T-helper 22 cell (primary cell): ENCODE measurements at places on chromosomes 5 and 9.

- DNase-seq, result no peak
These were observed 64.8 kb downstream of the ATP10B start for GRCh38 chr5:160787240-160787639.

- DNase-seq, result no peak
These were observed 52.1 kb downstream of the STRBP start for GRCh38 chr9:123216251-123216797.

GRCh38 chr5:36078430-36078829 lies 11.7 kb upstream of the UGT3A2 start:
- no peak for DNase-seq

DNA sequence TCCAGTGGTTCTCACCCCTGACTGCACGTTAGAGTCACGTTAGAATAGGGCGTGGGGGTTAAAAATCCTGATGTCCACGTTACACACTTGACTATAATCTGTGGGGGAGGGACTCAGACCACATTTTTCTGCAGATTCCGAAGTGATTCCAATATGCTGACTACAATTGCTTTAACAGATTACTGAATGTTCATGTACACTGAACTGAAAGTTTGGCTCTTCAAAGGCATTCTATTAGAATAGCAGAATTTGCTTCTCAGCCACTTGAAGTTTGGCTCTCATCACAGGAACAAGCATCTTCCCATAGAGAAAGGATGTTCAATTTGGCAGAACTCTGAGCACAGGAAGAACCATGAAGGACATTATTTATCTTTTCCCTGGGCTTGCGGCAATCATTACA lies 84.5 kb downstream of the HAPLN1 start:
- DNase-seq, result no peak

- DNase-seq, result no peak
These were observed 19.0 kb downstream of the ACTL7B start for GRCh38 chr9:108836781-108837180.

- no peak for DNase-seq
These were observed 159.4 kb upstream of the CCNH start for GRCh38 chr5:87572090-87572489.

DNA sequence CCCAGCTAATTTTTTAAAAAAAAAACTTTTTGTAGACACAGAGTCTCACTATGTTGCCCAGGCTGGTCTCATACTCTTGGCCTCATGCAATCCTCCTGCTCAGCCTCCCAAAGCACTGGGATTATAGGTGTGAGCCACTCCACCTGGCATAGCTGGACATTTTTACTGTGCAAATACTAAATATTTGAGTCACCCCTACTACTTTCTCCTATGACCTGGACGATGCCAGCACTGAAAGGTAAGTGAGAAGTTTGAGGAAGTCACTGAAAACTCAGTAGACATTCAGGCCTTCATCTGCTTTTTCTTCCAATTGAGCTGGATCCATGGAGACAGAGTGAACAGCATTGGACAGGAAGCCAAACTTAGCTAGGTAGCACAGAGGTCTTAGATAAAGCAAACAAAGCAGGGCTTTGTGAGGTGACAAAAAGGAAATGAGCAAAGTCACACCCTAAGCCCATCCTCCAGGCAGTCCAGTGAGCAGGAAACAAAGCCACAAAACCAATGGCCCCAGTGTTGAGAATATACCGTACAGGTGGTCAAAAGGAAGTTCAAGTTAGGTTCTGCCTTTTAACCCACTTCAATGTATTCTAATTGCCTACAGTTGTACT lies 192.6 kb upstream of the RASA1 start:
- DNase-seq, result no peak

DNA sequence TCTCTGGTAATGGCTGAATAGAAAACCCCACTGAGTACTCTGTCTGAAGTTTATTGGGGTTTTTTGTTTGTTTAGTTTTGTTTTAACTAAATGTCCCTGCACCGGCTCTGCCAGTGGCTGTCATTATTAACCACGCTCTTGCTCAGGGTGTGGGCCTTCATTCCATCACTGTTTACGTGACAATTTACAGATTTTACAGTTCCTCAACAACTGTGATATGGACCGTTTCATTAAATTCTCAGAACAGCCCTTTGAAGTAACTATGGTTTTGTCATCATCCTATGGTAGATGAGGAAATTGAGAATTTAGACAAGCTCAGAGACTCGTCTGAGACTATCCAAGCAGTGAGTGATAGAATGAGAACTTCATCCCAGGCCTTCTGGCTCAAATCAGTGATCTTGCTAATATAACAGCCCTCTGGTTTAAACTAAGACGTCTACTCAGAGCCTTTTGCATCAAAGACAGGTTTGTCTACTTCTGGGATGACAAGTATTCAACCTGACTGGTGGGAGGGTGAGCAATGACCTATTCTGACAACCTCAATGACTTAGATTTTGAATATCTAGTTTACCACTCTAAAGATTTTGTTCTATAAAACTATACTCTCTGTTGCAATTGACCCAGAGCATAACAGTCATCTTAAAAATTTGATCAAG lies 77.3 kb upstream of the MAP3K1 start:
- no peak for DNase-seq

DNA sequence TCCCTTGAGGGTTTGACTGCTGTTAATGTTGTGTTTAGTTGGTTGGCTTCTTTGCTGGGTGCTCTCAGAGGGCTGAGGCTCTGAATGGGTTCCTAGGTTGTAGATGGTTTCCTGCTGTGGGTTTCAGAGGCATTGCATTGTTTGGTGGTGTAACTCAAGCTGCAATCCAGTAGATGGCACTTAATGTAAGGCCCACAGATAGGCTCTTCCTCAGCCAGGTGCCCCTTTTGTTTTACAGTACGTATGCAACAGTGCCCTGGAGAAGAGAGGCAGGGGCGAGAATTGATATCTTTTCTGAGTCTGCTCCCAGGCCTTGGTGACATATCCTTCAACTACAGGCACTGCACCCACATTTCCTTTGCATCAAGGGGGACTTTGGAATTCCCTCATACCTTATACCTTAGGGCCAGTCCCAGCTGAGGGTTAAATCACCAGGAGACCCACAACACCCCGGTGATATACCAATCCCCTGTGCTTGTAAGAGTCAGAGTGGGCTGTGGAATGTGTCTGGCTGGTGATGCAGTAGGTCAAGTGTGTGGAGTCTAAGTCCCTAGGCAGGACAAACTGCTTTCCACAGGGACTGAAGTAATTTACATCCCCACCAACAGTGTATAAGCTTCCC lies 7.0 kb upstream of the UGT3A2 start:
- no peak for DNase-seq

GRCh38 chr5:56302027-56302426 lies 68.9 kb upstream of the ANKRD55 start:
- no peak for DNase-seq

- DNase-seq, result no peak
These were observed 3.4 kb downstream of the SSNA1 start for GRCh38 chr9:137191691-137192447.

DNA sequence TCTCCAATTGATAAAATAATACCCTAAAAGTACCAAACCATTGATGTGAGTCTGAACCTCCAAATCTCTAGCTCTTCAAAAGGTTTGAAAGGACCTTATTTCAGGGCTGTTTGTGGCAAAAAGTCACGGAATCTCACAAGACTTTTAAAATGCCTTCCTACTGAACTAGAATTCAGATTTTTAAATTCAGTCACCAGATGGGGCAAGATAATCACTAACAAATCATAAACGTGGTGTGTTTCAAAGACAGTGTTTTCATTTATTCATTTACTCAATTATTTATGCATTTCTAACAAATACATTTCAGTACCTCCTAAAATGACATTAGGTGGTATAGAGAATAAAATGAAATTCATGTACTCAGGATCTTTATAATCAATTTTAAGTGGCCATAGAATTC lies 68.2 kb upstream of the SMC2 start:
- DNase-seq, result no peak

- no peak for DNase-seq
These were observed 23.8 kb upstream of the PHF19 start for GRCh38 chr9:120900824-120901223.

- no peak for DNase-seq
These were observed 56.9 kb upstream of the TRIO start for GRCh38 chr5:14086261-14086660.

- no peak for DNase-seq
These were observed 117.8 kb downstream of the TLR4 start for GRCh38 chr9:117821954-117822353.

DNA sequence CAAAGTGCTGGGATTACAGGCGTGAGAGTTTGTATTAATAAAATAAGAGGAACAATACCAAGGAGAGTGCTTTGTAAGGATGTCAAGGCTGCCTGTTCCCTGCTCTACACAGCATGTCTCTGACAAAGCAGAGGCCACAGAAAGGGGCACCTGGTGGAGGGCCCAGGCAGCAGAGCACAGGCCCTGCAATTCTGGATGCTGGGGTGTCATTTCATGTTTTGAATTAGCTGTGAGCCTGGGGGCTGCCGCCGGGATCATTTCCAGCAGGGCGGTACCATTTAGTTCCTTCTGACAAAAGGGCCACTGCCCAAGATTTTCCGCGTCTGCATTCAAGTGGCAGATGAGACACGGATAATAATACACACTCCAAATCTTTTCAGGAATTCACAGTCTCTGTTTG lies 396.9 kb downstream of the GADD45G start:
- DNase-seq, result no peak

GRCh38 chr9:18404434-18405029 lies 69.4 kb upstream of the ADAMTSL1 start:
- DNase-seq, result no peak

DNA sequence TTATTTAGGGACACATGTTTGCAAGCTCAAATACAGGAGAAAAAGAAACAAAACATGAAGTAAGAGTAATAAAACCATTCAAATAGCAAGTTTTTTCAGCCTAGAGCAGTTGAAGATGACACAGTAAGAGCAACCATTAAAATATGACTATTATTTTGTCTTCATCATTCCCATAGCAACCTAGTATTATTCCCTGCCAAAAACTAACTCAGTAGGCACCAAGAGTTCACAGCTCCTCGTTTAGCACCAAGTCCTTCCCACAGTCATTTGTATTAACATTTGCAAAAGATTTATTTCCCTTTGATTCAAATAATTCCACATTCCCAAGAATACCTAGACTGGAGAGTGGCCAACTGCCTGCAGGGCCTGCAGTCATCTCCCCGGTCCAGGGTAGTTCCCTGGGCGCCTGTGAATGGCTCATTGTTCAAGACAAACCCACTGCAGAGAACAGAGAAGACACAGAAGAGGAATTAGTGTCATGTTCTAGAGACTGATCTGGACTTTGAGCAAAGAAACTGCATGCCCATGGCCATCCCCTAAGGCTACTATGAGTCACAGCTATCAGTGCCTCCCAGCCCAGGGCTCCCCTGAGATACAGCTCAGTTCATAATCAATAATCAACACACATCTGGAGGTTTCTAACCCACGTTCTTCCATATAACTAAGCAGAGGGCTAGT lies 139.1 kb upstream of the MAP3K1 start:
- DNase-seq, result no peak

DNA sequence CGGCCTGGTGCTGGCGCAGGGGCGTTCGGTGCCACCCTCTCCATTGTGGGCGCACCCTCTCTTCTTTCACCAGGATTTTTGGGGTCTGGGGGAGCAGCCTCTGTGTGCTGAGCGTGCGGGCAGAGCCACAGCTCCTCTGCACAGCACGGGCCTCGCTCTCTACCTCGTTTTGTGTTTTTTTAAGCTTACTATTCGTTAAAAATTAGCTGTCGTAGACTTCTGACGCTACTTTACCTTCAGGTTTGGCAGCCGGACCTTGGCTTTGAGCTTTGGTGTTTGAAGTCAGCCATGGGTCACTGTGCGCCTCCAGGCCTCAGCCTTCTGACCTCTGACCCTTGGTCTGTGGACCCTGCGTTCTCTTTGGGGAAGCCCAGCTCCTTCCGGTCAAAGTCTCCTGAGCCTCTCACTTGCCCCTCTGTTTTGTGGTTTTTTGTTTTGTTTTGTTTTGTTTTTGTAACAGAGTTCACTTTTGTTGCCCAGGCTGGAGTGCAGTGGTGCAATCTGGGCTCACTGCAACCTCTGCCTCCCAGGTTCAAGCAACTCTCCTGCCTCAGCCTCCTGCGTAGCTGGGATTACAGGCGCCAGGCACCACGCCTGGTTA lies 88.2 kb upstream of the CACNA1B start:
- DNase-seq, result no peak

DNA sequence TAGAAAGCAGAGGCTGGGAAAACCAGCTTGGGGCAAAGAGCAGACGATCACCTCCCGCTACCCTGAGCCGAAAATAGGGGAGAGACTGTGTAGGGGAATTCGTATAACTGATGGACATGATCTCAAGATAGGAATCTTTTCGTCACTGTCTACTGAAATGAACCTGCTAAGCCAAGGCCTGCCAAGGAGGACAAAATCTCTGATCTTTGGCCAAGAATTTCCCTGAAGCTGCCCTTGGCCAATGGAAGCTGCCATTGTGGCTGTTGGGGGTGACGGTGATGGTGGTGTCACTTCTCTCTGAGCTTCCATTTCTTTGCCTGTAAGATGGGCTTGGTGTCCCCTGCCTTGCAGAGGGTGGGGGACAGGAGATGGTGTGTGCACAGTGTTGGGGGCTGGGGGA lies 3.3 kb upstream of the PTGES start:
- DNase-seq, result no peak

GRCh38 chr9:116471093-116471906 lies 215.8 kb upstream of the TRIM32 start:
- no peak for DNase-seq

- DNase-seq, result no peak
These were observed 793.1 kb downstream of the CDH9 start for GRCh38 chr5:26245321-26245720.

DNA sequence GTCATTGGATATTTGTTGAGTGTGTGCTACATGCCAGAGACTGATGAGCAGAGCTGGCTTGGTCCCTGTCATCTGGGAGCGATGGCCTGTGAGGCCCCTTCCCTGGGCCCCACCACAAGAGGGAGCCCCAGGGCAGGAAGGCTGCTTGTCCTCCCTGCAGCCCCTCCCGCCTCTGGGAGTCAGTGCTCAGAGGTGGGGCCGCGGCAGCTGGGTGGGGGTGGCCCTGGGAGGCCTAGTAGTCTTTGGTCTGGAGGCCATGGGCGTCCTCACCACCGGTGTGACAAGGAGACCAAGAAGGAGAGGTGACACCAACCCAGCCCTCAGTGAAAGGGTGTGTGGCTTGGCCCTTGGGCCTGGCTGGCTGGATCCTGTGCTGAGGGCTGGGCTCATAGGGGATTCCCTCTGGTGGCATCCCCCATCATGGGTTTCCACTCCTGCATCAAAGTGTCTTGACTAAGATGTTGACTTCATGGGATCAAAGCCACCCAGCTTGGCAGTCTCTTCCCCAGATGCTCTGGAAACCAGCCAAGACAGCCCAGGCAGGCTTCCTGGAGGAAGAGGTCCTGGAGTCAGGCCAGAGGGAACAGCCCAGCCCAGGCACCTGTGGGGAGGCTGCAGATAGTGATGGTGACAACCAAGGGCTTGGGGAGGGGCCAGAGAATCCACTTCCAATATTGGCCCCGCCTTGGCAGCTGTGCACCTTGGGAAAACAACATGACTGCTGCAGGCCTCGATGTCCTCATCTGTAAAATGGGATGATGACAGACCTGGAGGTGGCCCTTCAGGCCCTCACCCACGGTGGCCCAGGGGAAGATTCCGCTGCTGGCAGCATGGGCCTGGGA lies 166.7 kb downstream of the GAPVD1 start:
- no peak for DNase-seq

- DNase-seq, result no peak
These were observed 828.5 kb upstream of the DMAC1 start for GRCh38 chr9:8627976-8628679.
